Activated T-cell treated with anti-CD3 and anti-CD28 coated beads for 48 hours (primary cell): ENCODE measurements at places on chromosomes 11 and 22.

- no peak for DNase-seq
Observed at GRCh38 chr22:46858181-46858771, 95.8 kb downstream of the TBC1D22A start.

DNA sequence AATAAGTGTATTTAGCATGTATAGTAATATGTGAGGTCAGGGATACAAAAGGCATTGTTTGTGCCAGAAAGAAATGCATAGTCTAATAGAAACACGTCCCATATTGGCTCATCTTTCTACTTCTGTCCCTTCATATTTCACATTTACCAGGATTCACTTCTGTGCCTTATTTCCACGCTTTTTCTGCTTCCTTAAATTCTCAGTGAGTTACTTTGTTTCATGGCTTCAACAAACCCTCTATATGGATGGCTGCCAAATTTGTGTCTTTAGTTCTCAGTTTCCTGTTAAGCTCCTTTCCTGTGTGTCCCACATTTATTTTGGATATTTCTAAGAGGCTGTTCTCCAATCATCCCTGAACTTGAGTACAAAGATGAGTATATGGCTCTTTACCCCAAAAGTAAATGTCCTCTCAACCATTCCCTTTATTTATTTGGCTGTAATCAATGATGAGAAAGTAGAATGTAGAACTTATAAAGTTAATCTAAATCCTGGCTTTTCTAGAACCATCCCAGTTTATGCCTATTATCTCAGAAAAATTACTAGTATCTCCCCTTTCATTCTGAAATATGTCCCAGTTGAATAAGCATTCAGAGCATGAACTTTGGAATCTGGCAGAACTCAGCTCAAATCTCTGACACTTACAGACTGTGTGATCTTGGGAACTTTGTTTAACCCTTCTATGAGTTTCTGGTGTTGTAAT is 23.5 kb downstream of the OR8B12 start:
- no peak for DNase-seq

DNA sequence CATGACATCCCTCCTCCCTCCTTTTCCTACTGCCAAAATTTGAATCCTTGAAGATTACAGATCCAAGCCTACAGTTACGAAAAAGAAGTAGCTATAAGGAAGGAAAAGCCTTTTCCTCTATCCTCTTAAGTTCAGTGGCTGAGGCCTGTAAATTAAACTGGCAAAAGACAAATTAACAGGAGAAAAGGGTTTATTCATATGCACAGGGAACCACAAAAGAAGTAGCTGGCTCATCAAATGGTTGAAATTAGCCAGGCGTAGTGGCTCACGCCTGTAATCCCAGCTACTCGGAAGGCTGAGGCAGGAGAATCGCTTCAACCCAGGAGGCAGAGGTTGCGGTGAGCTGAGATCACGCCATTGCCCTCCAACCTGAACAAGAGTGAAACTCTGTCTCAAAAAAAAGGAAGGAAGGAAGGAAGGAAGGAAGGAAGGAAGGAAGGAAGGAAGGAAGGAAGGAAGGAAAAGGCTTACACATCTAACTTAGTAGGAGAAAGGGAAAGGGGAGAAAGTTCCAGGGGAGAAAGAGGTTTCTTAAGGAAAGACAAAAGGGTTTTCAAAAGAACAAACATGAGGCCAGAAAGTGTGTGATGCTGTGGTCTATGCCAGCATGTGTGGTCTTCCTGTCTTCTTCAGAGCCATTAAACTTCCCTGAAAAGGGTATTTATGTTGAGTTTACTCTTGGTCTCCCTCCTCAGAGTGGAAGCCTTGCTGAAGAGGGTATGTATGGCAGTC is 5.1 kb upstream of the SMPD1 start:
- DNase-seq: no peak

- no peak for DNase-seq
Observed at GRCh38 chr22:22164541-22165272, 79.9 kb upstream of the VPREB1 start.

- no peak for DNase-seq
Observed at GRCh38 chr11:9600644-9601036, 27.2 kb downstream of the WEE1 start.
